Choroid plexus epithelial cell (primary cell): ENCODE measurements at places on chromosomes 3 and 15.

DNA sequence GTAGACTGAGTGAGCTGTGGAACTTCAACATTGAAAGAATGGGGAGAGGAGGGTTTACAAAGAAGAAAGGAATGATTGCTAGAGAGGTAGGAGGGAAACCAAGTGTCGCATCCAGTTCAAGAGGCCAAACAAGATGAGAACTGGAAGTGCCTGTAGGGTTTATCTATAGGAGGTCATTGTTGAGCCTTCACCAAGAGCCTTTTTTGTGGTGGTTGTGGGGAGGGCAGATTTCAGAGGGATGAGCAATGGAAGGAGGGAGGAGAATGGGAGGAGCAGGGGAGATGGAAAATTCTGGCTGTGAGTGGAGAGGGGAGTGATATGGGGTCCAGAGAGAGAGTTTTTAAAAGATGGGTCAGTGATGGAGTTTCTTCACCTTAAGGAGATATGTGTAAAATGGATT, 8.5 kb downstream of the PDIA5 start:
- no peak for DNase-seq

GRCh38 chr15:33865416-33865815, 102.9 kb upstream of the CHRM5 start:
- DNase-seq, result peak; percentile 33

- DNase-seq, result no peak
Measured at GRCh38 chr3:119870512-119870911, 88.6 kb downstream of the NR1I2 start.

DNA sequence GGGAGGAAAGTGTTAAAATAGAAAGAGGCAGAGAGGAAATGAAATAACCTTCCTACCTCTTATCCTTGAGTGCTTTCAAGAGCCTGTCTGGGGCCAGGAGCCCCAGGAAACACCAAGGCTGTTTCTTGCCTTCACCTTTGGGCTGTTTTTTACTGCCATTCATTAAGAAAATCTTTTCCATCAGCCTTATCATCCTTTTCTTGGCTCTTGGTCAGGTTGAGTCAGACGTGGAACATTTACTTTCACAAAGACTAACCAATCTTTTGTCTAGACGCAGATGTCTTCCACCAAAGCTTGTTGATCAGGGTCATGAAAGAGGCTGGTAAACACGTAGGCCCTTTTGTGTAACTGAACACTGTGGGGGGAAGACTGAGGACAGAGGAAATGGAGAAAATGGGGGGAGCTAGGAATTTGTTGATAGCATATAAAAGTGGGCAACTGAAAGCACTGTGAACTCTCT, 151.0 kb upstream of the THBS1 start:
- DNase-seq, result peak; percentile 95

GRCh38 chr3:9732080-9732739, 675 bp downstream of the BRPF1 start:
- DNase-seq, result no peak

- DNase-seq, result no peak
Measured at GRCh38 chr3:8732413-8732812, 1.2 kb upstream of the CAV3 start.

DNA sequence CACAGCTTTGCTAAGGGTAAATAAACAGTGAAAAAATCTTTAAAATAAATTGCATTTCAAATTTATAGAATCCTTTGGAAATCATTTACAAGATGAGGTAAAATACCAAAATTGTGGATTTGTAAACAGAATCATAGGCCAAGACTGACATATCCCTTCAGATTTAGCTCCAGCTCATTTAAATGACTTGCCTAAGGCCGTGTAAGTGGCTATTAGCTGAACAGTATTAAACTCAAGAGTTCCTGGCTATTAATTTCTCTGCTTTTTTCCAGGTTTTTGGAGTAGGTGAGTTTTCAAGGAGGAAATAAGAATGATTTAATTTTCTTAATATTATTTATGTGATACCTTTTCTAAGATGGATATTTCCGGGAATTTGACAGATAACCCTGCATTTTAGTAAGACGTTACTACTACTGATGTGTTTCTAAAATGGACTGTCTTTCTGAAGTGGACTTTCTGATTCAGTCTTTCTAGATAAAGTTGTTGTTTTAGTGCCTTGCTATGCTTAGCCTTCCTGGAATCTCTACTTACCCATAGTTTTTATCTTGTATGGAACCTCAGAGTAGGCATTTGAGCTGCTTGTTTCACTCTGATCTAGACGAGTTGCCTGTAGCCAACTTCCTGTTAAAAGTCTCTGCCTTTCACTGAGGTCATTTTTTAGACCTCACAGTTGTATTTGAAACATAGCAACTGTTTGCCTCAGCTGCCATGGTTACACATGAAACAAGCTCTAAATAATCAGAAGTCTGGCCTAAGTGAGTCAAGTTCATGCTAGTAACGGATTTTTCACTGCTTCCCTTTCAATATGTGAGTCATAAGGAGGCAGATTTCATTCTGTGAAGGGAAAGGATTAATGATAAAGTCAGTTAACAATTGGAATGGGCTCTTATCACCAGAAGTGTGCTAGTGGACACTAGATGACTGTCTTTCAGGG, 127.0 kb downstream of the KLHL25 start:
- DNase-seq, result peak; percentile 99

- DNase-seq, result peak; percentile 30
Measured at GRCh38 chr3:113275583-113275928, 64.2 kb downstream of the BOC start.

DNA sequence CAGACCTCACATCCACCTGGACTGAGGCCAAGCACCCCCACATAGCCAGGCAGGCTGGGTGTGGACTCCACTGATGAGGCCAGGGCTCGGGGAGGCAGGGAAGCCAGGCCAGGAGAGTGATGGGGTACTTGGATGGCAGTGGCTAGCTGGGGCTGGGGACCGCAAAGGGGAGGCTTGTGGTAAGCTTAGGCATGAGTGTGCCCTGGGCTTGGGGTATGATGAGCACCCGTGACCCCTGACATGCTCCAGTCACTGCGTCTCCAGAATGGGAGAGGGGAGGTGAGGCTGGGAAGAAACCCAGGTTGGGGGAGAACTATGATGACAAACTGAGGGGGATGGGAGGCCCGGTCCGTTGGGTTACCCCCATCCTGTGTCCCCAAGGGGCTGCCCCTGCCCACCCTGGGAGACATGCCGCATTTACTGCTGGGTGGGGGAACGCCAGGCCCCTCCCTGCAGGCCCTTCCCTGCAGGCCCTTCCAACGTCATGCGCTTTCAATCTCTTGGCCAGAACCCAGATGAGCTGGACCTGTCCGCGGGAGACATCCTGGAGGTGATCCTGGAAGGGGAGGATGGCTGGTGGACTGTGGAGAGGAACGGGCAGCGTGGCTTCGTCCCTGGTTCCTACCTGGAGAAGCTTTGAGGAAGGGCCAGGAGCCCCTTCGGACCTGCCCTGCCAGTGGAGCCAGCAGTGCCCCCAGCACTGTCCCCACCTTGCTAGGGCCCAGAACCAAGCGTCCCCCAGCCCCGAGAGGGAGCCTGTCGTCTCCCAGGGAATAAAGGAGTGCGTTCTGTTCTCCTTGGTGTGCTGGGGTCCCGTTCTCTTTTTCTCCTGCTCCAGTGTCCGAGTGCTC, 34.1 kb downstream of the TSPAN3 start:
- DNase-seq, result no peak

- no peak for DNase-seq
Measured at GRCh38 chr3:34016925-34017587, 218.6 kb downstream of the PDCD6IP start.

DNA sequence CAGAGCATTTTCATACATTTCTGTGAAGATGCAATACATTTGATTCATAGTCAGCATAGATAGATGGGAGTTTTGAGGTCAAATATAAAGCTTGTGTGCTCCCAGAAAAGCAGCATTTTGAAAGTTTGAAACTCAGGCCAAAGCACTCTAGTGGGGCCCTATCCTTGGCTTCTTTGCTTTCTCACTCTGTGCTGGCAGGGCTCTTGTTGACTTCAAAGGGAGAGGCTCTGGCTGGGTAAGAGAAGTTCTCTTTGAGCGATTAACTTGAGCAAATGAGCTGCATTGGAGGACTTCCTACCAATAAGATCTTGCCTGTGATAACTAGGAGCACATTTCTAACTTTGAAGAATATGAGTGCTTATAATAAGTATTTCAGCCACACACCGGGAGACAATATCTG, 214.0 kb upstream of the RARB start:
- DNase-seq, result no peak

DNA sequence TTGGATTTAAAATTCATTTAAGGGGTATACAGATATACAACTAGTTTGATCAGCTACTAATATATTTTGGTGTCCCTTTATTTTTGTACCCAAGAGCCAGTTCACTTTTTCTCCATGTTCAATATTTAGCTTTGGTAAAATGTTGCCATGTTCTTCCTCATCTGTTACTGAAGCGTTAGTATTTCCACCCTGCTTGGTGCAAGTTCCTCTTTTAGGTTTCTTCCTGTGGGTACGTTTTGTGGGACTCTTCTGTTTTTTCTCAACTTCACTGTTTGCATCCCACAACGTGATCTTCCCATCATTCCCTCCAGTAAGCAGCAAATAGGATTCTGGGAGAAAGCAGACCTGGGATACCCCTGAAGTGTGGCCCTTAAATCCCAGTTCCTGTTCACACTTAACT, 14.1 kb downstream of the WDR53 start:
- no peak for DNase-seq

DNA sequence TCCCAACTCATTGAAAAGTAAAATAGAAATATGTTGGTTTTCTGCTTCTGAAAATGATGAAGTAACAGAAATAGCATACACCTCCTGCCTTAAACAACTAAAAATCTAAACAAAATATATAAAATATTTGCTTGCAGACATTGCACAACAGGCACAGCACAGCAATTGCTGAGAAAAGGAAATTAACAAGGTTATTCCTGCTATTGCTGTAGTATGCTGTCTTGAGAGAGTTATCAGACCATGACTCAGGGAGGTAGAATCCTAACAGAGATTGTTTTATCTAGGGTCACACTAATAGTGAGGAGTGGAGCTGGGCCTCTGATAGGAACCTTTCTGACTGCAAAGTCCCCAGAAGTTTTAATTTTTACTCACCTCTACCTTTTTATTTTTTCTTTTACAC, 72.6 kb downstream of the ZBTB20 start:
- DNase-seq, result peak; percentile 71

- DNase-seq, result peak; percentile 88
Measured at GRCh38 chr3:141452045-141452444, 34.8 kb upstream of the RASA2 start.

- DNase-seq, result no peak
Measured at GRCh38 chr3:28212681-28213080, 28.7 kb upstream of the CMC1 start.

GRCh38 chr3:58536501-58537411, at the start of gene ACOX2:
TSS of gene ACOX2 (minus strand) at chr3:58537190. CDS start at chr3:58535106, 2,084 bp downstream.
- peak; percentile 84 for DNase-seq

GRCh38 chr3:86790884-86791549, 199.9 kb downstream of the VGLL3 start:
- peak; percentile 30 for DNase-seq
